Left forelimb (tissue), 1 donor: ENCODE measurements at places on chromosomes 5 and 9.

DNA sequence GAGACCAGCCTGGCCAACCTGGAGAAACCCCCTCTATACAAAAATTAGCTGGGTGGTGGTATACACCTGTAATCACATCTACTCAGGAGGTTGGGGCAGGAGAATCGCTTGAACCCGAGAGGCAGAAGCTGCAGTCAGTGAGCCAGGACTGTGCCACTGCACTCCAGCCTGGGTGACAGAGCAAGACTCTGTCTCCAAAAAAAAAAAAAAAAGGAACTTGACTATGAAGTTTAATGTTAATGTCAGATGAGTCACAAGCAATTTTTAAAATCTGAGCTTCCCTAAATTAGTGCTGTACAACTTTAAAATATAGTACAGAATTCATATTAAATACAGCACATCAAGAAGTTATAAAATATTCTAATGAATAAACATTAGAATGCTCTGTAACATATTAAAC lies 1.5 kb downstream of the MEIKIN start:
- DNase-seq, result no peak

- no peak for DNase-seq
Observed at GRCh38 chr9:121268851-121269641, 1.1 kb downstream of the GSN start.

GRCh38 chr5:146051678-146052077 lies 53.7 kb downstream of the PLAC8L1 start:
- DNase-seq, result no peak

- no peak for DNase-seq
Observed at GRCh38 chr9:116475201-116475600, 211.9 kb upstream of the TRIM32 start.

DNA sequence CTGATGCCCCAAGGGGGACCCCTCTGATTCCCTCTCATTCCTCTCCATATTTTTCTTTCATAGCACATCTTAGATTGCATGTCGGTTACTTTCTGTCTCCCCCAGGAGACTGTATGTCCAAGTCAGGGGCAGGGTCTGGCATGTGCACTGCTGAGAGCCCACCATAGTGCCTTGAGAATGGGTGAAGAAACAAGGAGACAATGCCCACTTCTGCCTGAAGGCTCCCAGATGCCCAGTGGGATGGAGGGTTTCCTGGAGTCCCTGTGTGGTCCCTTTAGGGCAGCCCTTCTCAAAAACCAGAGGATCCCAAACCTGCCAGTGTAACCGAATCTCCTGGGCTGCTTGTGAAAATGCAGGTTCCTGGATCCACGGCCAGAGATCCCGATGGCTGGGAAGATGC lies 126.5 kb upstream of the LARP1 start:
- peak; percentile 49 for DNase-seq

DNA sequence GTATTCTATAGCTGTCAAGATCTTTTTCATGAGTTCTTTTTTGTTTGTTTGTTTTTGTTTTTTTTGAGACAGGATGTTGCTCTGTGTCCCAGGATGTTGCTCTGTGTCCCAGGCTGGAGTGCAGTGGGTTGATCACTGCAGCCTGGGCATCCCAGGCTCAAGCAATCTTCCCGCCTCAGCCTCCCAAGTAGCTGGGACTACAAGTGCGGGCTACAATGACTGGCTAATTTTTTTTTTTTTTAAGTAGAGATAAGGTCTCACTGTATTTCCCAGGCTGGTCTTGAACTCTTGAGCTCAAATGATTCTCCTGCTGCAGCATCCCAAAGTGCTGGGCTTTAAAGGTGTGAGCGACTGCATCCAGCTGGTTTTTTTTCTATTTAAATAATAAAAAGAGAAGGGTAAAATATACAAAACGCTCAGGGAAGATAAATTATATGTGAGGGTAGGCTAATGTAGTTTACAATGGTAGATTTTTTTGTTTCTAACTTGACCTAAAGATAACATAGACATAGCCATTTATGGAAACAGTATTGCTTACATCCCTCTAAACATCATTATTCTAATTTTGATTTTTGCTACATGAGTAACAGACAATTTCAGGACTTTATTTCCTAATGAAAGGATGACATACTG lies 21.9 kb downstream of the ERBIN start:
- no peak for DNase-seq

- DNase-seq, result no peak
Observed at GRCh38 chr9:18074041-18074440, 399.9 kb upstream of the ADAMTSL1 start.

- DNase-seq, result no peak
Observed at GRCh38 chr5:69160651-69161050, 6.3 kb upstream of the CCNB1 start.

DNA sequence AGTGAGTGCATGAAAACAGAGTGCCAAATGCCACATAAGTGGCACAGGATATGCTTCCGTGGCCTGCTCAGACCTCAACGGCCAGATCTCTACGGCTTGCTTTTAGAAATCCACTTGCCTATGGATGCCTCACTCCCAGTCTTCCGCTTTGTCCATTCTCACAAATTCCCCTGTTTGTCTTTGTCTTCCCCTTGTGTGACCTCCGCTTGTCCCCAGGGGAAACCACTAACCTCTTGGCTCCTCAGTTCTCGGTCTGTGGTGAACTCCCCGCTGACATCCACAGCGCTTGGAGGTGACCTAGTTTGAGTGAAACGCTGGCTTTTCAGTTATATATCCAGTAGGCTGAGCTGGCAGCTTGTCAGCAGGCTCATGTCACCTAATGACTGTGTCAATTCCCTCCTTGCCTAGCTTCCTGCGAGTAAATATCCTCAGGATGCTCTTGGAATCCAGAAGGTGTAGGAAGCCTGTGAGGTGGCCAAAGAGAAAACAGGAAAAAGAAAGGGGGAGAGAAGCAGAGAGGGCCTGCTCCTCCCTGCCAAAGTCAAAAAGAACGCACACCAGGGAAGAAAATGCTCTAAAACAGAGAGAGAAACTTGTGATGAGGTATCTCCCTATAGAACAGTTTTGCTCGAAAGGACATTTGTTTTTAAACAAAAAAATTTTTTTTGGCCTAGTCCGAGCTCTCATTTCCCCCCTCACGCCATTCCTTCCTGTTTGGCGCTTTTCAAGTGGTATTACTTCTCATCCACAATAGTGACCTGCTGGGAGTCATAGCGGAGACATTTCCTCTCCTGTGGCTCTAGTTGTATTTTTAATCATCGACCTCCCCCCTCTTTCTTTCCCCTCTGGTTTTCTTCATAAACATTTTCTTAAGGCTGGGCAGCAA lies 101.6 kb upstream of the SPRY4 start:
- no peak for DNase-seq

- DNase-seq, result no peak
Observed at GRCh38 chr9:123508048-123508447, 152.1 kb downstream of the CRB2 start.

GRCh38 chr5:57666582-57666981 lies 184.0 kb upstream of the ACTBL2 start:
- DNase-seq, result no peak

DNA sequence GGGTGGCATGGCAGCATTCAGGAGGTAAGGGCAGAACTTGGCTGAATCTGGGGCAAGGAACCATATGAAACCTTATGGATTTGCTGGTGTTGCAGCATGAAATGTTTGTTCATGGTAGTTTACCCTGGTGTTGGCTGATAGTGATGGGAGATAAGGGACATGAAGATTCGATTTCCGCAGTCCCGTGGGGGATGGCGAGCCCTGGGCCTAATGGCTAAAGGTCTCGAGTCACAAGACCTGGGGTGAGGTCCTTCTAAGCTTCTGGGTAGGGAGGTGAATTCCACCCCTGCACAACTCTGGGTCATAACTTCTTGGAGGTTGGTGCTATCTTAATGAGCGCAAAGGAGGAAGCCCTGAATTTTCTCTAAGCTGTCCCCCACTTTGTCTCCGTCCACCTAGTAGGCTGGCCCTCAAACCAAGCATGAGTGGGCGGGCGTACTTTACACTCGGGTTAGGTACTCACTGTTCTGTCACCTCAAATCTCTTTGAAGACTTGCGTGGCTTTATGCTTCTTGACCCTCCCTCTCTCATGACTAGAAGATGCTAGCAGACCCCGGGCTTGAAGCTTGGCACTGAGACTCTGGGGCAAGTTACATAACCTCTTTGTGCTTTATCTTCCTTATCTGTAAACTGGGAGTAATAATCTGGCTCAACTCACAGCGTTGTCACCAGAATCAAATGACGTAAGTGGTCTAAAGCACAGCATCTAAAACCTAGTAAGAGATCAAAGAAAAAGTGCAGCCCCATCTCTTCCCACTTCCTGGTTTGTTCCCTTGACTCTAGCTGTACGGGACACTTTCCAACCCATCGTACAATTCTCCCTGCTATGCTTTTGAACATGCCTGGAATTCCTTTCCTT lies 72.5 kb downstream of the BASP1 start:
- no peak for DNase-seq

GRCh38 chr9:116027096-116027495 lies 126.5 kb upstream of the PAPPA start:
- DNase-seq, result no peak

DNA sequence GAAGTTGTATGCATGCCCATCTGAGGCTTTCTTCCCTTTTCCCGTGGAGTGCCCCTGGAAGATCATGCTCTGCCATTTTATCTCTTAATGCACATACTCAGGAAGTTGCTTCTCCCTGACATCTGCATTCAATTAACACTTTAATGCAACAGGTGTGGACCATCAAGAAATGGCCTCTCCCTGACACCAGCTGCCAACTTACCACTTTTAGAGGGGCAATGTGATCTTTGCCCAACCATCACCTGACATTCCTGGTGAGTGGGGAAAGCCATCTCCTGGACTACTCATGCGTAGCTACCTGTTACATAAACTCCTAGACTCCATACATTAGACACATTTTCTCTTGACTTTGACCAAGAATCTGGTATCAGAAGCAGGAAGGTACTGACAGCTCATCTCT lies 1450.4 kb upstream of the CDH9 start:
- DNase-seq, result no peak

DNA sequence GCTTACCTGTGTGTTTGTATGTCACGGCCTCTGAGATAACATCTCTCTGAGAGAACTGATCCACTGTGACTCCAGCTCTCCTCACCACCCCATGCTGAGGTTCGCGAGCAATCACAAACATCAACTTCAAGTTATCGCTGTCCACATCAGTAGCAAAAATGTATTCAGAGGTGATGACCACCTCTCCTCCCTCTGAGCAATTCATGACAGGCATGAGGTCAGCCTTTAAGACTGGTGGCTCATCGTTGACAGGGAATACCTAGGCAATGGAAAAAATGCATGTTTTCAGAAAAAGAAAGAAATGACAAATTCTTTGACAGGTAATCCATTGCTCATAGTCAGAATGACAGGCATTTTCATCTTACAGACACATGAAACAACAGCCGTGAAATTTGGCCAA lies 90.3 kb upstream of the CER1 start:
- no peak for DNase-seq

GRCh38 chr9:71878327-71879274 lies 32.4 kb downstream of the ABHD17B start:
- no peak for DNase-seq

DNA sequence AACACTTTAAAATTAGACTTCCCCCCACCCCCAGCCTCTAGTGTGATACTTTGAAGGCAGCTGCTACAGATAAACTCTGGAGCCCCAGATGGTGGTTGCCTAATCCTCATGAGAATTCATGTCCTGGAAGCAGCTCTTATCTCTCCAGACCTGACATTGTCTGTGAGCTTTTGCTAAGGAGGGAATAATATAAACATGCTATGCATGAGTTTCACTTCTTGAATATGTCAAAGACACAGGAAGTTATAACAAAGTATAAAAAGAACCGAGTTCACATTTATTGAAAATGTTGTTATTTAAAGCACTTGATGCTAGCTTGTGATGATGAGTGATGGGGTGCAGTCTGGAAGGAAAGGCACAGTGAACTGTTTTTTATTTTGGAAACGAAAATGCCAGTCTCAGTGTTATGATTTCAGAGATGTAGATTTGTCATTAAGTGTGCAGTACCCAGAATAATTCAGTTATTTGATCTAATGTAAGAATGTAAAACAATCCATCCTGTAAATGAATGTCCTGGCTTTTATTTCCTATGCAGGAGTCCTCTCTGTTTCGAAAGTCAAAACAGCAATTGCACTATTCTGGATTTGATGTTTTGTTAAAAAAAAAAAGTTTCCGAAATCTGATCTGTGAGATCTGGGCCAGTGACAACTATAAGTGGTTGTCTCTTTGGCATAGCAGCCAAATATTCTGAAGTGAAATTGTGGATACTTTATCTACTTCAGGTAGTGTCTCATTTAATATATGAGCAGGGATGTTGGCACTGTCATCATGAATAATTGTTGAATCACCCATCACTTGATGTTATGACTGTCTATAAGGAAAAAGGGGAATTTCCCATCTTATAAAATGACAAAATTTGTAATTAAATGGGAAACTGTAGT lies 77.0 kb downstream of the ZCCHC7 start:
- DNase-seq, result no peak

GRCh38 chr9:89461265-89461664 lies 36.6 kb downstream of the SEMA4D start:
- no peak for DNase-seq

- no peak for DNase-seq
Observed at GRCh38 chr5:59660737-59661136, 232.8 kb downstream of the PDE4D start.

DNA sequence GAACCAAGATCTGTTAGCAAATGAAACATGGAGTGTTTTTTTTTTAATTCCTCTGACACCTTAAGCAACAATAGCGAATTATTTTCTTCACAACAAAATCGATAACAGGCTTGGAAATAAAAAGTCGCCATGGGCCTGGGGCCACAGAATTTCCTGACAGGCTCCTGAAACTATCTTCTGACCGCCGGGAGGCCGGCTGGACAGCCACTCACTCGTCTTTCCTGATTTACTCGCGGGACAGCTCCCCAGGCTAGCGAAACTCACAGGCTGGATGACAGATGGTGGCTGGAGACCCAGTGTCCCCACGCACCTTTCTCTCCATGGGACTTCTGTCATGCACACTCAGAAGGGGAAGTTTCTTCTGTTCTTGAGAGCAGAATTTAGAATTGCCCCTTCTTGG lies 143.3 kb upstream of the IRX2 start:
- peak; percentile 22 for DNase-seq

GRCh38 chr5:128300181-128300580 lies 216.6 kb downstream of the SLC12A2 start:
- DNase-seq, result no peak

GRCh38 chr9:101371813-101372212 lies 13.0 kb downstream of the BAAT start:
- DNase-seq, result no peak

- no peak for DNase-seq
Observed at GRCh38 chr5:149782018-149782894, 52.1 kb downstream of the PPARGC1B start.

GRCh38 chr5:174612686-174613085 lies 111.7 kb upstream of the MSX2 start:
- no peak for DNase-seq

- DNase-seq, result no peak
Observed at GRCh38 chr5:11052871-11053270, 291.8 kb upstream of the DAP start.

- no peak for DNase-seq
Observed at GRCh38 chr5:13708432-13708831, 236.1 kb downstream of the DNAH5 start.
